ENCODE measurements at places on chromosomes 1 and 21.

- no peak for DNase-seq
These were observed 43.5 kb downstream of the CD34 start for GRCh38 chr1:207867136-207868109.

DNA sequence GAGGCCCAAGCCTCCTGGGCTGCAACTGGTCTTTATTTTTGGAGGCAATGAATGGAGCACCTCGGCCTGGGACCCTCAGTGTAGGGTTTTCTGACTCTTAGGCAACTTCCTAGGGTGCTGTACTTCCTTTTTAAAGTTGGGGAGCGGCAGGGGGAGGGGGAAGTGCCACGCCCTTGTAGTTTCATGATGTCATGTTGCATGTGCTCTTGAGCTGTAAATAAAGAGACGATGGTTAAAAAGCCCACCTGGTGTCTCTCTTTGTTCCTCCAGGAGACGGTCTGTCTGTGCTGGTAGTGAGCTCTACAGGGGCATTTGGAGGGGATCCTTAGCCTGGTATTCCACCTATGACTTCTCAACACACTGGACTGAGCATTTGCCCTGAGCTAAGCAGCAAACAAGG lies 10.3 kb upstream of the AGTRAP start:
- DNase-seq, result no peak

DNA sequence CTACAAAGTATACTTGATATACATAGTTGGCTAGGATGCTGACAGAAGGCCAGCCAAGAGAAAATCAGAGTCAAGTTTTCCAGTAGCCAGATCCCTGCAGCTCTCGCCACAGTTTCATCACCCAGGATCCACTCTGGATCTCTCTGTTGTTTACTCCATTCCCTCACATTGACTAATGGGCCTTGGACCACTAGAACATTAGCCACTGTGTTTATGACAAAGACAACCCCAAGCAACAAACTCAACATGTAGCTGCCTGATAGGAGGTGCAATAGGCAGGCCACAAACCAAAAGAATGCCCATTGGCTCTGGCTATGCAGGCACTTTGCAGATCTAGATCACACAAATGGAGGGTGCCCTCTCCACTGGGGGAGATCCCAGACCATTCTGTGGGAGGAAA lies 44.2 kb downstream of the ARHGEF11 start:
- DNase-seq, result no peak

- DNase-seq, result peak; percentile 95
These were observed at the start of the genes AP4B1 and DCLRE1B for GRCh38 chr1:113904674-113905434. AP4B1 (minus strand) TSS chr1:113904799; CDS start chr1:113904717, 82 bp downstream. DCLRE1B (plus strand) TSS chr1:113905326; CDS start chr1:113905587, 261 bp downstream.

DNA sequence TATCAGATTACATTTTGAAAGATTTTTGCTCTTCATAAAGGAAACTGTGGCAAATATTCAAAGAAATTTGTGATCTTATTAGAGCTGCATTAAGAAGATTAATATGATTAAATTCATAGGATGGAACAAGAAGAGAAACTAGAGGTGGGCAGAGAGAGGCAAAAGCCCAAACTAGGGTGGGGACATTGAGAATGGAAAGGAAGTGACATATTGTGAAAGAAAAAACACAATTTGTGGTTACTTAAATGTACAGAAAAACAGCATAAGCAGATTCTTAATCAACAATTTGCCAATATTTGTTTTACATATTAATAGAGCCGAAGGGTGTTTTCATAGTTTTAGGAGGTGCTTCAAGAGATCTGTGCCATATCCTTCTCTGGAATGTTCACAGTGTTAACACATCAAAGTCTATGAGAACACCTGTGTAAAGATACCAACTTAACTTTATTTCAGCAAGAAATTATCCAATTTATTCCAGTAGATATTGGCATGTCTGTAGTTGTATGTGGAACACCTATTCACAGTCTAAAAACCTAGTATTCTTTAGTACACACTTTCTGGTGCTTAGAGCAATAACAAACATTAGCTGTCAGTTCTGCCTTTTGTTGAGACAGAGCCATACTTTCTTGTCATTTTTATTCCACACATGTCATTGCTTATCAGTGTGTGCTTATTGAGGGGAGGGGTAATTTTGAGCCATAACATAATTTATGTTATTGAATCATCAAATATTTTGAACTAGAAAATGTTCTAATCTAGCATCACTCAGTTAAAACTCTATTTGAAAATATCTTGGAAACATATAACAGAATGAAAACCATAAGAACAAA lies 401.5 kb downstream of the PTPRC start:
- DNase-seq, result no peak

- DNase-seq, result no peak
These were observed 447.3 kb downstream of the AGBL4 start for GRCh38 chr1:49576327-49576901.

Measured in activated gamma-delta T cell (primary cell).